ENCODE measurements at places on chromosomes 11 and 22.
A peak's percentile ranks its signal among the peaks of the same experiment; 100 is the strongest.

GRCh38 chr11:85752201-85752889 is 58.6 kb downstream of the SYTL2 start:
- DNase-seq: no peak

DNA sequence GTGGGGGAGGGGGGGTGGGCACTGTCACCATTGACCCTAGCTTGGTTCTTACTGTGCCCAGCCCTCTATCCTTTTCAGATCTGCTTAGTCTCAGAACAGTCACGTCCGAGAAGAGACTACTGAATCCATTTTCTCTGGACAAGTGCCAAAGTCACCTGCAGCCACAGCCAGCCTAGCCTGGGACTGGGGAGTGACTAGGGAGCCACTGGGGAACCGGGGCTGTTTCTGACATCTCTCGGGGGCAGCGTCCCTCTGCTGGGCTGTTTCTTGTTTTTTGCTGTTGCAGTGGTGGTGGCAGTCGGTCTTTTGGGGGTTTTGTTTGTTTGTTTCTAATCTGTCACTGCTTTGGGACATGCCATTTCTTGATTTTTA is 8.7 kb downstream of the SLC37A2 start:
- no peak for DNase-seq

GRCh38 chr11:116114198-116114651 is 610.0 kb upstream of the CADM1 start:
- no peak for DNase-seq

DNA sequence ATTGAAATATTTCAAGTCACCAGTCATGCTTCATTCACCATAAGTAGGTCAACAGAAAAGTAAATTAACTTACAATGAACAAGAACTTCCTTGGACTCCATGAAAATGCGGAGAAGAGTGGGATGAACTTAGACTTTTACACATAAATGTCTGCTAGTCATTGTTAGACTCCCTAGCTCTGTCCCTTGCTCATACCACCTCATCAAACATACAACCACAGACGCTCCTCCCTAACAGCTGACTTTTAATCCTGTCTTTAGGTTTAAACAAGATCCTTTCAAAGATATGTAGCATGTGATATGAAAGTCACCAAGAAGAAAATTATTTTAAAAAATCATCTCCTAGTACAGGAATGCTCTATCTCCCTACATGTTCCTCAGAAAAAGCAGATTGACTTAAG is 248.1 kb downstream of the DLG2 start:
- DNase-seq: no peak

DNA sequence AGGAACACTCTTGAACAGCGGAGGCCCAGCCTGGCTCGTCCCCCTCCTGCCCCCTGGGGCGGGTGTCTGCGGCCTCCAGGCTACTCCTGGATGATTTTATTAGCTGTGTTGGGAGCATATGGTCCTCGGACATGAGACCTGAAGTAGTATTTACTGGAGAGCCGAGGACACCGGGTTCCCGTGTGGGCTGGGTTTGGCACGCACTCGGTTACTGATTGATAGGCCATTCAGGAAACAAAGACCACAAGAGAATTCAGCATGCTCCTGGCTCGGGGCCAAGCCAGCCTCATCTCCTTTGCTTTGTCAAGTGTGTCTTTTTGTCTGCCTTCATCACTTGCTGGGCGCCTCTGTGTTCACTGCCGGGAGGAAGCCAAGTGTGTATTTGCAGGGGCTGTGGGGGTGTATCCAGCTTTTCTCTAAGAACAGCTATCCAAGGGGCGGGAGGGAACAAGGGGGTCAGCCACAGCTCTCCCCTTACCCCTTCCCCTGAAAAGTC is 9.7 kb downstream of the FXYD2 start:
- peak; percentile 56 for DNase-seq

- peak; percentile 49 for DNase-seq
These were observed 6.6 kb downstream of the TSPAN4 start for GRCh38 chr11:849104-849824.
